ENCODE measurements at places on chromosomes 3 and 15.

DNA sequence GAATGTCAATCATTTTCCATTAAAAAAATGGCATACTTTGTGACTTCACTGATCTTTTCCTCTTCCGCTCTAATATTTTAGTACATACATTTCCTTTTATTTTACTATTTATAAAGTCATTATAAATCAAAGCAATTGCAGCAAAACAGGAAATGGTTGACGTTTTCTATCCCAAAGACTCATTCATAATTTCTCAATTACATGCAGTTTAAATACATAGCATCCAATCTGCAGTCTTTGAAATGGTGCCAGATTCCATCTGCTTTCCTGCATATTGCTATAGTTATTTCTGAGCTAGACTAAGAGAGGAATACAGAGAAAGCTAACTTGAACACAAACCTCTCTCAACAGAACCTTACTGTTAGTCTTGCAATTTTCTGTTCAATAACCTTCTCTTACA, 179.8 kb downstream of the ZPLD1 start:
- no peak for DNase-seq

GRCh38 chr3:171854649-171855305, 11.6 kb downstream of the TMEM212 start:
- DNase-seq, result no peak

DNA sequence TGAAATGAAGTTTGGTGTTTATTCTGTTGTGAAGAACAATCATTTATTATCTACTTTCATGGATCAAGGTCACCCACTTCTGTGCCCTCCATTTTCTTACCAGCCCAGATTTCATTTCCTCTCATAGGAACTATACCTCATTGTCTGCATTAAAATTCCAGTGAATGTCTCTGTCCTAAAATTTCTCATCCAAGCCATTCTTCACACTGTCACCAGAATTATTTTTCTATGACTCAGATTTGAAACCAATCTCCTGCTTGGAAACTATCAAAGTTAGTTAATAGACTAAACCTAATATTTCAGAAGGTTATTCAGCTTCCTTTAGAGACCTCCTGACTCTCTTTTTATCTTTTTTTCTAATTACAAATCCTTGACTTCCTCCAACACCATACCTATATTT, 364.1 kb upstream of the CBLB start:
- no peak for DNase-seq

DNA sequence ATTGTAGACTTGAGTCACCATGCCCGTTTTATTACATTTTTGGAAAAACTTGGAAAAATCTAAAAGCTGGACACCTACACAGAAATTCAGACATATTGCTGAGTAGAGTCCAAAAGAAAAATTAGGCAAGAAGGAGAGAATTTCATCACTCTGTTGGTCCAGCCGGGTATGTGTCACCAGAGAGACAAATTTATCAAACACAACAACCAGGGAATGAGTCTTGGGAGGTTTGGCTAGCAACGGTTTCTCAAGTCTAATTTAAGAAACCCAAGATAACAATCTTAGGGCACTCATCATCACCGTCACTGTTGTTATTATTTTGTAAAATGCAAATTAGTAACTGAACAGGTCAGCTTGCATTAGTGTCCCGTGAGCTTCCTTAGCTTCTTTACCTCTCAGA, 197.5 kb upstream of the C2CD4B start:
- DNase-seq, result no peak

GRCh38 chr3:143302638-143303171, 183.1 kb downstream of the CHST2 start:
- DNase-seq, result no peak

DNA sequence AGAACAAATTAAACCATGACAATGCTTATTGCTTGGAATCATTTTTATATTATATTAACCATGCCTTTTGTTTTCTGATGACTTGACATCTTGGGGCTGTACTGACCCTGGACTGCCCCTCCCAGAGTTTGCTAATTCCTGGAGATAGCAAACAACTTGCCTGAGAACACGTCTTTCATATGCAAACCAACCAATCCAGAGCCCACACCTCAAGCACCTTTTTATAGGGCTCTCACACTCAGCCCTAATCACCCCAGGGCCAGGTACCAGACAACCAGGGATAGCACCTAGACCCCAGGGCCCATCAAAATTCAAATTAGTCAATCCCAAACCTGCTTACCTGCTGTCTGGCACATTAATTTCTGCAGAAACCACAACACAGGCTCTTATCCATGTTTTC, 36.9 kb downstream of the MRPS11 start:
- DNase-seq, result no peak

GRCh38 chr3:22244761-22245521, 493.9 kb upstream of the ZNF385D start:
- no peak for DNase-seq

DNA sequence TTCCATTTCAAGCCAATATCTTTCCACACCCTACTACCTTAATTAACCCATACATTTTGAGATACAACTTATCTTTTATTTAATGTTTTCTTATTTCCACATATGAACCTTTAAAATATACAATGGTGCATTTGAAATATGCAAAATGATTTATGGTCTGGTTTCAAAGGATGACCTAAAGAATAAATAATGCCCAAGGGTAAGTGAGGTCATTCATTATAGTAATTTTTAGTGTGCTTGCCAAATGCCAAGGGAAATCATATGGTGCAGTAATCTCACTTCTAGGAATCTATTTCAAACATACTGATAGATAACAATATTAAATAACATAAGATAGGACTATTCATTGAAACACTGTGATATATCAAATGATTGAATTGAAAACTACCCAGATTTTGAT, 1055.4 kb downstream of the AGBL1 start:
- no peak for DNase-seq

GRCh38 chr15:31487811-31488436, 161.3 kb downstream of the KLF13 start:
- no peak for DNase-seq

GRCh38 chr15:69982037-69982436, 115.7 kb downstream of the TLE3 start:
- DNase-seq, result no peak

- no peak for DNase-seq
Observed at GRCh38 chr15:36737430-36737891, 158.0 kb downstream of the CDIN1 start.
